CD4-positive, alpha-beta T cell treated with Interleukin-4 for 4 hours (primary cell): ENCODE measurements at places on chromosomes 5 and 9.

- no peak for DNase-seq
These were observed 181.2 kb upstream of the IER5L start for GRCh38 chr9:129359162-129359811.

DNA sequence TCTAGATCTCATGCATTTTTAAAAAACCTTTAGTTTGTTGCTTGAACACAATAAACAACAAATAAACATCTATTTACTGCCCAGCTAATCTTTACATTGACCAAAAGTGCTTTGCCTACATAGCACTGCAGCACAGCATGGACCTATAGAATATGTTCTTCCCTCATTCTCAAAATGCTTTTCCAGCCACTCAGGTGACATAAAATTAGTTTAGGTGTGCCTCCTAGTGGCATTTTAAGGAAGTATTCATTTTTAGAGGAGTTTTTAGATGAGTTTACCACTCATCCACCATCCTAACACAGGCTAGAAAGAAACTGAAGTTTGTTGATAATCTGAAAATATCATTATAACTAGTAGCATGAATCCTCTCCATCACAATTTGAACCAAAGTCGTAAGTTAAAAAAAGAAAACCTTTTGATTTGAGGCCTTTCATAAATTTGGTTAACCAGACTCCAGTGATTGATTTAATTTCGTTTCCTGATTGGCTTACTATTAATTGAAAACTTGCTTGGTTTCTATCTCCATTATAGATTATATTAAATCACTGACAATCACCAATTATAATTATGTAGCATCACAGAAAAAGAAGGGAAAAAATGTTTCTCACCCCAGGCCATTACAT is 12.6 kb downstream of the PLGRKT start:
- peak; percentile 62 for DNase-seq

- peak; percentile 58 for DNase-seq
These were observed 2.3 kb downstream of the FAM221B start for GRCh38 chr9:35826071-35826701.

- no peak for DNase-seq
These were observed 2.0 kb upstream of the SMIM27 start for GRCh38 chr9:32550150-32550561.

GRCh38 chr5:1511651-1512540 is 11.9 kb downstream of the LPCAT1 start:
- DNase-seq = no peak

- no peak for DNase-seq
These were observed 21.5 kb upstream of the SUSD3 start for GRCh38 chr9:93036887-93037475.
